Hypothalamus (tissue), 51 donors: ENCODE measurements at places on chromosomes 5 and 9.

GRCh38 chr9:20698782-20699181, 14.7 kb downstream of the FOCAD start:
- DNase-seq = no peak

DNA sequence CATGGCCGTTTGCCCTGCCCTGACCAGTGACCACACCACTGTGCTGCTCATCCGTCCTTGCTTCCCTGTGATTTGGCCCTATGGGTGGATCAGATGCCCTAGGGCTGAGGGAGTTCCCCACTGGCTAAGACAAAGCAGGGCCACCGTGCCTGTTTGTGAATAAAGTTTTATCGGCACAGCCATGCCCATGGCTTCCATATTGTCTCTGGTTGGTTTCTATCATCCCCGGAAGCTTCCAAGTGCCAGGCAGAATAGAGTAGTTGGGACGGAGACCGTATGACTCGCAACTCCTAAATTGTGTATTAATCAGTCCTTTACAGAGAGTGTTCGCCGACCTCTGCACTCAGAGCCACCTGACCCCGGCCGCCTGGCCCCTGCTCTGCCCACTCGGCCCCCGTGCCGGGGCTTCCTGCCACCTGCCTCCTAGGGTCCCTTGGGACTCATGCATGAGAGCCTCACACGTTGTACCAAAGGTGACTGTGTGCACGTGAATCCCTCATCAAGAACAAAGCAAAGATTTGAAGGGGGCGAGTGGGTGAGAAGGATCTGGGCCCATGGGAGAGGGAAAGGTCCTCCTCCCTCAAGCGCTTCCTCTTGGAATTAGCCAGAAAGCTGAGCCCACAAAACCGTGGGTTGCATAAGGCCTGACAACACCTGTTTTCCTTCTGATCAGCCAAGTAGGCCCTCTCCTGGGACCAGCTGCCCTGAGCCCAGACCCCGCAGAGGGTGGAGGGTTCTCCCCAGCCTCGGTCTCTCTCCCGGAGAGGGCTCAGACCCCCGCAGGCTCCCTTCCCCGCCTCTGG, 11.7 kb upstream of the FCN2 start:
- no peak for DNase-seq

GRCh38 chr5:17304282-17304681, 86.9 kb downstream of the BASP1 start:
- DNase-seq = no peak

DNA sequence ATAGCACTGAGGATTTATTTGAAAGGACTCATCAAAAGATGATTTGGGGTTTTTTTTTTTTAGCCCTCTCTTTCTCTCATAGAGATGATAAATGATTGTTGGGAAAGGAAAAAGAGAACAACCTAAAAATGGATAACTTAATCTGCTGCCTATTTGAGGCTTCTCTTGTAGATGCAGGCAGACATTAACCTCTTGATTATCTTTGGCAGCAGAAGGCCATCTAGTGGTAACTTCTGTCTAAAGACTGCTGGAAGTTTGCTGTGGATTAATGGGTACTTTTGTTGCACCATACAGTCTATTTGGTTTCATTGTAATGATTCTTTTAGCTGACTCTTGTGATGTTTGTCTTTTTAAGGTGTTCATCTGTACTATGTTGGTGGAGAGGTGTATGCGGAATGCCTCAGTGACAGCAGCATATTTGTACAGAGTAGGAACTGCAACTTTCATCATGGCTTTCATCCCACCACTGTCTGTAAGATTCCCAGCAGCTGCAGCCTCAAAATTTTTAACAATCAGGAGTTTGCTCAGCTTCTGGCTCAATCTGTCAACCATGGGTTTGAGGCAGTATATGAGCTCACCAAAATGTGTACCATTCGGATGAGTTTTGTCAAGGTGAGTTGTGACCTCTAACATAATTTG, 18.8 kb downstream of the SMIM32 start:
- no peak for DNase-seq

DNA sequence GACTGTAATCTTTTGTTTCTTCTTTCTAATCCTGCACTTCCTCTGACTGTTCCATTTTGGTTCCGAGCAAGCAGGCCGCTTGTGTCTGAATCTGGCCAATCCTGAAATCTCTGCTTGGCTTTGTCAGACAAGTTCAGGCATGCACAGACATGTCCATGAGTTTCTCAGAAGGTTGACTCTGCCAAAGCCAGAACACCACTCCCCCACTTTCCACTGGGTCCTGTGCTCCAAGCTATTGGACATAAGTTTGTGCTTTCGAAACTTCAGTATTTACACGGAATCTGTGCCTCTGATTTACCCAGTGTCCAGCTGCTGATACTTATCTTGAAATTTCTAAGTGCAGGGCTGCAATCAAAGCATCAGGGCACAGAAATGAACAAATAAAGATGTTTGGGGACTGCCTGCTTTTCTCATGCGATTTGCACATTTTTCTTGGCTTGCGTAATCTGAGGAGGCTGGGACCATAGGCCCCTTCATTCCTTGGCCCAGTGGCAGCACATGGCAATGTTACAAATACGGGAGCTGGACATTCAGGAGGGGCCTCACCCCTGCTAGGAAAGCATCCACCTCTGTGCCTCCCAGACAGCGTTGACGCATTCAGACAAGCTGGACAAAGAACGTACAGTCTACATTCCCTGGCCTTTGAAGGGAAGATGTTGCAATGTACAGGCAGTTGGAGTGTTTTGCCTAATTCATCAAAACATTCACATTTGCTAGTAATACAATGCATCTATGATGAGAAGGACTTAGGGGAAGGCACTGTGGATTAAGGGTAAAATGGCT, 209.2 kb upstream of the PAPPA start:
- no peak for DNase-seq

DNA sequence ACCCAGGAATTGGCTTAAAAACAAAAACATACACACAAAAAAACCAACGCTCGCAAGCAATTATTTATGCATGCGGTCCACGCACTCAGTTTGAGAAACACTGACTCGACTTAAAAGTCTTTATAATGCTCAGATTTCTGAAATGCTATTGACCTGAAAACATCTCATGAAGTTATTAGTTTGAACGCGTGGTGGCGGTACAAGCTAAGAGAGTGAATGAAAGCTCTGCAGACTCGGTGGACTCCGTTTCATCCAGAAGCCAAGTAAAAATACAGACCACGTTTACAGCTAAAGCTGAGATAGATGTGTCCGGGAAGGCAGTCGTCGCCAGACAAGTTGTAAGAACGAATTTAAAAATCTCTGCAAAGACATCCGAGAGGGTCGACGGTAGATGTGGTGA, at the start of gene PCDHB6:
Gene PCDHB6, plus strand, starts transcription at position 246 of the 400 bp plus-strand sequence. CDS start 201 bp downstream, outside the sequence.
- no peak for DNase-seq

GRCh38 chr5:13985731-13986418, 41.4 kb upstream of the DNAH5 start:
- DNase-seq = no peak

DNA sequence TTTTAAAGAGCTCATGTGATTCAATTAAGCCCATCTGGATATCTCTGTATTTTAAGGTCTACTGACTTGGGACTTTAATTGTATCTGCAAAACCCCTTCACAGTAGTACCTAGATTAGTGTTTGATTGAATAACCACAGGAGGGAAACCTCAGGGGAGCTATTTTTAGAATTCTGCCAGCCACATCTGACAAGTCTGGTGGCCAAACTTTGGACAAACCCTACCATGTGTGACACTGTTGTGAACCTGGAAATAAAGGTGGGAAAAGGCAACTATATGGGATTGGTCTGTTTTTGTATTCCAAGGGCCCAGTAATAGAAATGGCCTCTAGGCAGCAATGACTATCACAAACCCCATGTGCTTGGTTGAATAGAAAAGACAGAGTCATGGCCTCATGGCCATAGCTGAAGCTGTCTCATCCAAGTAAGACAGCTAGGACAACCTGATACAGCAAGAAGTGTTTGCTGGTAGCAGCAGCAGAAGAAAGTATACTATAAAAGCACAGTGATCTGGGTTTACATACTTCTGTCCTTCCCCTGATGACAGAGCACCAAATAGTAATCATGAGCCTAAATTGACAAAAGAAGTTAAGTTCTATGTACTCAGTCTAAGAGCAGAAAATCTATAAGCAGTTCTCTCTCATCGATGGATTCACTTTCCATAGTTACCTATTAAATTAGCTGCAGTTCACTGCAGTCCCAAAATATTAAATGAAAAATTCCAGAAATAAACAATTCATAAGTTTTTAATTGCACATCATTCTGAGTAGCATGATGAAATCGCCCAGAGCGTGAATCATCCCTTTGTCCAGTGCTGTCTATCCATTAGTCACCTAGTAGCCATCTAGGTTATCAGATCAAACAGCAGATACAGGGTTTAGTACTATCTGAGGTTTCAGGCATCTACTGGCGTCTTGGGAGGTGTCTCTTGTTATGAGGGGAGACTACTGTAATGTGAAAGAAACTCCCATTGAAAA, 189.8 kb downstream of the ARHGAP26 start:
- DNase-seq = no peak

GRCh38 chr5:176959051-176959450, 47.5 kb downstream of the UIMC1 start:
- no peak for DNase-seq

GRCh38 chr9:115042781-115043509, 75.0 kb downstream of the TNC start:
- no peak for DNase-seq

DNA sequence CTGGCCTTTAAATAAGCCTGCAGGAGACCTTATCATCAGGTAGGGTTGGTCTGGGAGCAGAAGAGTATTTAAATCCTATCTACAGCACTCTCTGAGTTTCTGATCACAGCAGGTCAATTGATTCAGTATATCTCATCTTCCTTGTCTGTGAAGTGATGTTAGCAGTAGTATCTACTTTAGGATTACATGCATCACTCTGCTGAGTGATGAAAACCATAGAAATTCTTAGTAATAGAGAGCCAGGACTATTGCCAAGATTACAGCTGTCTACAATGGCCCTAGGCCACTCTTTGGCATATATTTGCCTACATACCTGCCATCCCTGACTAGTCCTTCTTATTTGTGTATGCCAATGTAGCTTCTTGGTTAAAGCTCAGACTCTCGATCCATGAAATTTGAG, 183.8 kb downstream of the ASTN2 start:
- DNase-seq = no peak

- DNase-seq = no peak
Measured at GRCh38 chr5:149280124-149280523, 8.5 kb downstream of the AFAP1L1 start.

DNA sequence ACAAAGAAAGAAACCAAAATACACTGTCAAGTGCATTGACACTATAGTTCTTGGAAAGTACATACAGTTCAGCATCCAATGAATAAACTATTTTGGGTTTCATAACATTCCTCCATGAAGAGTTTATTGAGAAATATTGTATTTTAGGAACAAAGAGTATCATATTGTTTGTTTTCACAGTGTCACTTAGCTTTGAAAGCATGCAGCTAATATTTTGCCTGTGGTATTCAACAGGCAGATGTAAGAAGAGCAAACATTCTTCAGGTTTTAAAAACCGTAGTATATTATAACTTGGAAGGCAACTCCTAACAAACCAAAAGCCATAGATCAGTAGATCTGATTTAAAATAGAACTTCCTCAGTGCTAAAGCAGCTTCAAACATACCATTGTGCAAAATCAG, 4.5 kb downstream of the PRELID2 start:
- DNase-seq = no peak

DNA sequence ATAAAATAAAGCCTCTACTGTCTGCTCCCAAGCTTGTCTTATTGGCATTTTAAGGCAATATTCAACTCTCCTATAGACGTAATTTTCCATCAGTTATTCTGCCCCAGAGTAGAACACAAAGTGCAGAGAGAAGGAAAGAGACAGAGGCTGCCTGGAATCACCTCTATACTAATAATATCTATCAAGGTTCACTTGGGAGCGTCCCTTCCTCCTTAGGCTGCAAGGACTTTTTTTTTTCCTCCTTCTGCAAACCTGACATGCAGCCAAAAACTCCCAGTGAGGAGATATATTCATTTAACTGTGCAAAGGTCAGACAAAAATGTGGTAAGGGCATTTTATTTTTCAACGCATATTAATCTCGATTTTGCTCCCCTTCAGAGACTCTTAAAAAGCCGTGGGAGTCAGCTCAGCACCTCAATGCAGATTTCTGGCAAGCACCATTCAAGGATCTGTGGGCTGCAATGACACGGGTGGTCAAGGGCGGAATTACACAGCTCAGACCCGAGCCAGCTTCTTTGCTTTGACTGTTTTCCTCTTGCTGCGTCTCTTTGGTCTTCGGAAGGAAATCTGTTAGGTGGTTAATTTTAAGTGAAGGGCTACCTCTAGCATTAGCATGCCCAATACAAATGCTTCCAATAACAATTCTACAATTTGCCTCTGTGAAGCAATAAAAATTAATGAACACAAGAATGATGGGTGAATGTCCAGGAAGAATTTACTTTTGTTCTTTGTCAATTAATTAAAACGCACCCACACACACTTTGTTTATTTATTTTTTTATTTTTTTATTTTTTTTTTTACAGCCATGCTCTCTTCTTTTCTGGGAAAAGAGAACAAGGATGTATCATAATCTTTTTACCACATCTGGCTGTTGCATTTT, 587.7 kb upstream of the GRAMD2B start:
- no peak for DNase-seq

- no peak for DNase-seq
Measured at GRCh38 chr9:87579781-87580541, 82.3 kb downstream of the DAPK1 start.

- DNase-seq = no peak
Measured at GRCh38 chr5:131986161-131986912, 25.1 kb downstream of the ACSL6 start.

GRCh38 chr9:21936161-21936560, 58.0 kb downstream of the CDKN2A start:
- DNase-seq = no peak

GRCh38 chr5:58322453-58322852, 137.4 kb downstream of the PLK2 start:
- no peak for DNase-seq

DNA sequence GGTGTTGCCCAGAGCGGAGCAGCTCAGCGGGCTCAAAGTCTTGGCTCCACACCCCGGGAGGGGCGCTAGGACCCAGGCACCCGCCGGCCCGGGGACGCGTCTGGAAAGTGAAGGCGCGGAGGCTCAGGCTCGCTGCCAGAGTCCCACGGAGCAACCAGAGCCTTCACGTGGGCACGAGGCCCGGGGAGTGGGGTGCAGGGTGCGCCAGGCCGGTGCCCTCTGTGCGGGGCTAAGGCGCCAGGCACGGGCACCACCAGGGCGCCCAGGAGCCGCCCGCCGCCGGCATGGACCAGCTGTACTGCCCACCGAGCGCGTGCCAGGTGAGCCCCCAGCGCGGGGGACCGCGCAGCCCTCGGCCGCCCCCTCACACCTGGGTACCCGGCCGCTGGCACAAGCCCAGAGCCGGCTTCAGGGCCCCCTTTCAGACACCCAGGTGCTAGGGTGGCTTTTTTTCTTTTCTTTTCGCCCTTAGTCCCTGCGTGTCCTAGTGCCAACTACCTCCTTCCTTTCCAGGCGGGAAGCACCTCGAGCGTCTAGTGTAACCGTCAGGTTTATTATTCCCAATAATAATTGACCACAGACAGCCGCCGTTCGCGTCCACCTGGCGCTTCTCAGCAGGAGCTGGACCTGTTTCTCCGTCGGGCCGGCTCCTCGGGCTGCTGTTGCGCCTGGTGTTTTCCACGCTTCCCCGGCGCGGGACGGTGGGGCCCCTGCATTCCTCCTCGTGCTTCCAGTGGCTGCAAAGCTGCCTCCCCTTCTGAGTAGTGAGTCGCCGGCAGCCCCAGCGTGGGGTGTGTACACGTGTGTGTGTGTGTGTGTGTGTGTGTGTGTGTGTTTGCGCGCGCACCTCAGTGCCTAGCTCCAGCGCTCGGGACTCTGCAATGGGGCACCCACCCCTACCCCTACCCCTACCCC, 30.1 kb upstream of the PDE8B start:
- DNase-seq = peak; percentile 31

- no peak for DNase-seq
Measured at GRCh38 chr5:94388773-94389514, 229.5 kb downstream of the KIAA0825 start.

GRCh38 chr9:111961009-111961408, 64.4 kb downstream of the UGCG start:
- no peak for DNase-seq
